HCEC 1CT (cell line): ENCODE measurements at places on chromosomes 1 and 21.

DNA sequence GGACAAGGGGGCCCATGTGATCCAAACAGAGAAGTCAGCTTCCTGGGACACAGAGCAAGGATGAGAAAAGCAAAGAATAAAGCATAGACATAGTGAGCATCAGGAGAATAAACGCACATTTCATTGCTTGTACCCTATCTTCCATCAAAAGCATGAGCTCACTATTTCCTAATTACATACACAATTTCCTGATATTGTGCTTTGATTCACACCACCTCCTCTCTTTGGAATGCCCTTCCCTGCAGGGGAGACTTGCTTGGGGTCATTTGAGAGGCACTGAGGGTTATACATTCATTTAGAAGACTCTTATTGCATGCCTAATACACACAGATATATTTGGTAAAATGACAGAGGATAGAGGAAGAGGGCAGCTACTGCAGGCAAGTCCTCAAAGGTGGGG, 185.4 kb downstream of the SEC16B start:
- no peak for DNase-seq

GRCh38 chr1:186658999-186659398, 21.2 kb downstream of the PTGS2 start:
- DNase-seq, result no peak

DNA sequence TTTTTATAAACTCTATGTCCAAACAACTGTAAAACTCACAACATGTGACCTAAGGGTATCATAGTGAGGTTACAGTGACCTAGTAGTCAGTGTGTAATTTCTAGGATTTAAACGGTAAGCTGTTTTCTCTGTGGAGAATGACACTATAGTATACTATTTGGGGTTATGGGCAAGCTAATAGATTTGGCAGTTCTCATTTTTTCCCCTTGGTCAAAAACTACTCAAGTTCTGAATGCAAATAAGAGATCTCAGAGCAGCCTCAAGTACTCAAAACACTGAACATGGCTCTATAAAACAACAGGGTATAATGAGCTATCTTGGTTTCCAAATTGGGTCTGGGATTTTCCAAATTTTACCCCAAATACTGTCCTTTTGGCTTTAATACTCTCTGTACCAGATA, 88.5 kb upstream of the HMCN1 start:
- DNase-seq, result no peak

DNA sequence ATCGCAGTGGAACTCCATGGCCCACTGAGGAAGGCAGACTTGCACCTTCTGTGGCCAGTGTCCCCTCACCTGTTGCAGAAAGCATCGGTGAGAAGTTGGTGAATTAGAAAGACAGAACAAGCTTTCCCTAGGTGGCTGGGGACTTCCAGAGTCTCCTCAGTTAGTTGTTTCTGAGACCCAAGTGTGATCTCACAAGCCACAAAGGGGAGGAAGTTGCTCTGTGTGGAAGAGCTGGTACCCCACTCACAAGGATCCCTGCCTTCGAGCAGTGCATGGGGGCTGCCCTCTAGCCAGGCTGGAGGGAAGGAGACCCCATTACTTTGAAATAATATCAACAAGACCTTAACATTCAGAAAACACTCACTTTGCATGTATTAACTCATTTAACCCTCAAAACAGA, 2.1 kb downstream of the PRELP start:
- DNase-seq, result no peak

GRCh38 chr1:34460193-34460592, 283.5 kb downstream of the C1orf94 start:
- DNase-seq, result no peak
